A549 treated with RU486 at 1 μM for 4 hours (cell line): ENCODE measurements at places on chromosomes 16 and 17. TPM values are rescaled to one million over a fixed set of nuclear protein-coding genes. Genes with fewer than 3 reads are reported as not detected.

ADAT1 gene
- 28.6 to 42.3 TPM (median 36.9 TPM) in 5 replicates for total RNA-seq

KRT38 gene
- total RNA-seq = not detected in 5 replicates

FOXC2 gene
- total RNA-seq = 2.1 to 3.4 TPM (median 2.9 TPM) in 5 replicates

UBALD2 gene
- total RNA-seq = 49.9 to 93.6 TPM (median 74.1 TPM) in 5 replicates

COL1A1 gene
- 4.6 to 9.7 TPM (median 6.6 TPM) in 5 replicates for total RNA-seq

CMTM2 gene
- total RNA-seq = not detected in 5 replicates

KLHL10 gene
- total RNA-seq = 0.08 to 0.09 TPM (median 0.08 TPM) in 3 of 5 replicates, not detected in the others

AIPL1 gene
- not detected in 5 replicates for total RNA-seq

ATAD5 gene
- total RNA-seq = 1.7 to 5.4 TPM (median 4.8 TPM) in 5 replicates

KIF19 gene
- 0.03 TPM in 1 of 5 replicates, not detected in the others for total RNA-seq

NOXO1 gene
- total RNA-seq = 0.16 to 0.44 TPM (median 0.28 TPM) in 4 of 5 replicates, not detected in the other

DRG2 gene
- total RNA-seq = 43.6 to 57.4 TPM (median 51.0 TPM) in 5 replicates

PRSS22 gene
- total RNA-seq = 1.6 to 3.1 TPM (median 2.2 TPM) in 5 replicates

XAF1 gene
- 0.03 to 0.24 TPM in 2 of 5 replicates, not detected in the others for total RNA-seq

TNFRSF13B gene
- not detected in 5 replicates for total RNA-seq

ABCA6 gene
- total RNA-seq = 0.23 TPM in 1 of 5 replicates, not detected in the others

CDH11 gene
- 0.24 to 1.4 TPM (median 0.58 TPM) in 5 replicates for total RNA-seq

FOXL1 gene
- 0.88 to 1.7 TPM (median 1.1 TPM) in 5 replicates for total RNA-seq
